ENCODE measurements at places on chromosomes 11 and 22. TPM values are rescaled to one million over a fixed set of nuclear protein-coding genes. Genes with fewer than 3 reads are reported as not detected.

DNA sequence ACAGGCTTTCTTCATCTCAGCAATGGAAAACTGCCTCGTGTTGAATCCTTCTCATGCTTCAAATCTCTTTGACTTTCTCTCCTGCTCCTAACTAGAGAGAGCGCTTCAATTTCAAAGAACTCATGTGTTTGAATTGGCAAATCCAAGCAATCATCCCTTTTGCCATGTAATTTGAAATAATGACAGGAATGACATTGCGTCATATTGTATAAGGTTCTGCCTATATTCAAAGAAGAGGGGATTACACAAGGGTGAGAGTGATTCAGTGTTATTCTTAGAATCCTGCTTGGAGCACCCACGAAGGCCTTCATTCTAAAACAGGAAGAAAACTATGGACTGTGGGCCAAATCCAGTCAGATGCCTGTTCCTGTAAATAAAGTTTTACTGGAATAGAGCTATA lies 720.6 kb downstream of the JRKL start:
- no peak for DNase-seq

GRCh38 chr11:70496591-70497535 lies 98.5 kb downstream of the CTTN start:
- DNase-seq, result no peak

Gene OR9G4
- not detected for total RNA-seq

GRCh38 chr11:46918083-46918787 lies at the start of gene LRP4:
Gene LRP4, minus strand, starts transcription at chr11:46918550. Its CDS starts 171 bp downstream, at chr11:46918379.
- DNase-seq, result peak; percentile 73

GRCh38 chr11:128720522-128720985 lies 26.7 kb downstream of the FLI1 start:
- peak; percentile 48 for DNase-seq

Gene SLC5A12
- total RNA-seq, result 1.4 TPM

DNA sequence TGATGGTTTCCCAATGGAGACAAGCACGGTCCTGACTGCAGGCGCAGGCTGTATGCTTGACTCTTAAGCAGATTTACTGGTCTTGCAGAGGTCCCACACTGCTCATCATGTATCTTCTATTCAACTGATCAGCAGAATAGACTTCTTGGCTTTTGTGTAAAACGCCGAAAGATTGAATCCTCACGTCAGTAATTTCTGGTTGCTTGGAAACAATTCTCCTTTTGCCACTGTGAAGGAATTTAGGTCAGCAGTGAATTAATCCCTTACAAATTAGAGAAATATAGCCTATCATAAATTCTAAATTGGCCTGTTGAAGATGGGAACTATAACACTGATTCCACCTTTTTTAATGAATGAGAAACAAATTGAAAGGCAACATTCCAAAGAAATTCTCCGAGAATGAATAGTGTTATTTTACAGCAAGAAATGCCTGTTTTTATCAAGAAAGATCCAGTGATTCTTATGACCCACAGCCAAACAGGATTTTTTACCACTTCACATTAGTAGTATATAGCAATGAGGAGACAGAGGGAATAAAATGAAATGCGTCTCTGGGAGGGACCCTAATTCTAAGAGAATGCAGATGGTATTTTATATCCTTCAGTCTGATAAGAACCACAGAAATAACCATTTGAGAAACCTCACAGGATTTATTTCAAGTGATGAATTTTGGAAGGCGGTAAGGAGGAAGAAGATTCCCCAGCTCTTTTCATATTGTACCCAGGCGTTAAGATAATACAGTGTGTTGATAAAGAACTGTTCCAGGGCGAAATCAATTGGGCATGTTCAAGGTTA lies 362.5 kb downstream of the RAB38 start:
- no peak for DNase-seq

DNA sequence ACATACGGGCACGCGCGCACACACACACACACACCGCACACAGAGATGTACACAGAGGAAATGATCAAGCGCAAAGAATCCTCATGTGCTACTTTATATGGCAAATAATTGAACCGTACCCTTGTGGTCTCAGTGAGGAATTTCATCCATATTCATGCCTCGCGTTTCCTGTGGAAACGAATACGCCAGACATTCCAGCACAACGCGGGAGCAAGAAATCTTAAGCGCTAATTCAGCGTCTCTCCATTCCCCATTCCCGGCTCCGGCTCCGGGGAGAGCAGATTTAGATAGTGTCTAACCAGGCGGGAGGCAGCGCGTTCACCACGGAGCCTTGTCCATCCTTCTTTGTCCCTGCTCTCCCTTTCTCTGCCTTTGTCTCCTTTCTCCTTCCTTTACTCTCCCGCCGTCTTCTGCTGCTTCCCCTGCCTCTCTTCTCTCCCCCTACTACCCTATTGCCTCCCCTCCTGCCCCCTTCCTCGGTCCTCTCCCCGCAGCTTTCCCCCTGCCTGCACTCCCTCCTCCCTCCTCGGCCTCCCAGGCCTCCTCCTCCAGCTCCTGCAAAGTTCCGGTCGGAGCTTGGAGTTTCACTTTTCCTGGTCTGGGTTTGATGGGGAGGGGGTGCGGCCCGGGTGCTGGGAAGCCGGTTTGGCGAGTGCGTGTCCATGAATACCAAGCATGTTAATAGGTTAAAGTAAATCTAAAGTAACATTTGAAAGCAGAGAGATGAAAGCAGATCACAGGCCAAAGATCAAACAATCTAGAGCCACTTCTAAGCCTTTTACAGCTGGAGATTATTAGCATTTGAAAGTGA lies 579.3 kb downstream of the BUD13 start:
- peak; percentile 88 for DNase-seq

Gene CD3D
- not detected for total RNA-seq

Gene SCO2
- 4.9 TPM for total RNA-seq

DNA sequence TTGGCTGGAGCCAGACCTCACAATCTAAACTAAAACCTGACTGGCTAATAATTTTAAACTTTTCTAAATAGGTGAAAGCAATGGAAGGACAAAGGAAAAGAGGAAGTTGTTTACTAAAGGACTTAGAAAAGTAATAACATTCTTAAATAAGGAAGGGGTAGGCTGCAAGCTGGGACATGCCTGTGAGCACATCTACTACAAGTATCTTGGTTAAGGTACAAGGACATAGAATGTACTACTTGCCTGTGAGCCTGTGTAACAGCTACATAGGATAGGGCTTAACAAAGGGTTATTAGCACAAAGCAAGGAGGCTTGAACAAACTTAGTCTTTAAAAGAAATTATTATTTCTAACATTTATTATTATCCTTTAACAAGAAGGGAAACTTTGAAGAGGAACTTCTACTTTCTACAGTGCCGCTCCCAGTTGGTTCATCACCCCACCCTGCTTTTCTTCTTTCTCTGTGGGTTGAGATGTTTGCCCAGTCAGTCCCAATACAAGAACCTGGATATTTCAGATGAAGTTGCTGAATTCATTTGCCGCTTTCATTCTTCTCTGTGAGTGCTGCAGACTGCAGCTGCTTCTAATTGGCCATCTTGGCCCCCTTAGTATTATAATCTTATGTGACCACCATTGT lies 87.5 kb downstream of the PRMT3 start:
- DNase-seq, result no peak
